Left lung (tissue), 14 donors: ENCODE measurements at places on chromosomes 1 and 21. TPM values are rescaled to one million over a fixed set of nuclear protein-coding genes. Genes with fewer than 3 reads are reported as not detected.

Gene EDARADD
- 0.73 TPM for total RNA-seq

Gene TSNAX
- total RNA-seq: 36.3 TPM

Gene KCNN3
- 1.9 TPM for total RNA-seq

Gene ACADM
- 39.6 TPM for total RNA-seq

Gene WNT3A
- total RNA-seq: 0.96 TPM

Gene SPATA45
- not detected for total RNA-seq

Gene RUNX1
- total RNA-seq: 81.1 TPM

Gene SPRTN
- total RNA-seq: 14.6 TPM

Gene PGBD5
- total RNA-seq: 2.3 TPM

Gene ADAMTSL4
- 52.9 TPM for total RNA-seq

Gene PGLYRP3
- not detected for total RNA-seq

Gene LMX1A
- not detected for total RNA-seq

Gene ERICH3
- total RNA-seq: 3.5 TPM

Gene MORN1
- 7.5 TPM for total RNA-seq

Gene NR0B2
- total RNA-seq: 7.8 TPM

Gene KIF26B
- total RNA-seq: 28.3 TPM

Gene PHTF1
- total RNA-seq: 36.1 TPM

Gene ATG4C
- total RNA-seq: 12.7 TPM

Gene LCE3D
- total RNA-seq: not detected

Gene PATJ
- total RNA-seq: 42.4 TPM

Gene CCDC181
- total RNA-seq: 1.5 TPM

Gene FMN2
- 0.20 TPM for total RNA-seq

Gene CYP4B1
- 417 TPM for total RNA-seq

Gene CLDN17
- total RNA-seq: not detected

Gene DIO1
- total RNA-seq: 1.2 TPM

Gene C1QB
- 611 TPM for total RNA-seq

Gene SAMSN1
- total RNA-seq: 45.7 TPM

Gene BSND
- not detected for total RNA-seq

Gene GUCA2A
- not detected for total RNA-seq

Gene H3-3A
- total RNA-seq: 608 TPM

Gene ST6GALNAC3
- 17.1 TPM for total RNA-seq

Gene GJA9
- total RNA-seq: not detected

Gene DCDC2B
- total RNA-seq: not detected

Gene LIN28A
- total RNA-seq: not detected

Gene SELP
- 22.0 TPM for total RNA-seq

Gene C4BPA
- total RNA-seq: 32.1 TPM

Gene FCRL4
- not detected for total RNA-seq

Gene PIK3C2B
- total RNA-seq: 26.5 TPM

Gene RYR2
- 10.3 TPM for total RNA-seq

Gene NCMAP
- total RNA-seq: 5.4 TPM

Gene FAM229A
- total RNA-seq: 4.4 TPM

Gene C8B
- 0.71 TPM for total RNA-seq

Gene GJB3
- total RNA-seq: 2.0 TPM

Gene POMGNT1
- 52.9 TPM for total RNA-seq

Gene GPBP1L1
- total RNA-seq: 94.9 TPM

Gene KRTAP21-2
- not detected for total RNA-seq

Gene DMBX1
- total RNA-seq: not detected

Gene HORMAD1
- total RNA-seq: 2.5 TPM

Gene MYOG
- not detected for total RNA-seq

Gene HMCN1
- total RNA-seq: 24.0 TPM

Gene PRR9
- total RNA-seq: not detected

Gene PDE4DIP
- 132 TPM for total RNA-seq

Gene IGSF9
- 2.8 TPM for total RNA-seq

Gene GNG12
- 71.9 TPM for total RNA-seq

Gene FNDC5
- total RNA-seq: 4.6 TPM

Gene DCLRE1B
- total RNA-seq: 9.1 TPM

Gene TCHH
- 0.03 TPM for total RNA-seq
